ENCODE measurements at places on chromosomes 11 and 22.

DNA sequence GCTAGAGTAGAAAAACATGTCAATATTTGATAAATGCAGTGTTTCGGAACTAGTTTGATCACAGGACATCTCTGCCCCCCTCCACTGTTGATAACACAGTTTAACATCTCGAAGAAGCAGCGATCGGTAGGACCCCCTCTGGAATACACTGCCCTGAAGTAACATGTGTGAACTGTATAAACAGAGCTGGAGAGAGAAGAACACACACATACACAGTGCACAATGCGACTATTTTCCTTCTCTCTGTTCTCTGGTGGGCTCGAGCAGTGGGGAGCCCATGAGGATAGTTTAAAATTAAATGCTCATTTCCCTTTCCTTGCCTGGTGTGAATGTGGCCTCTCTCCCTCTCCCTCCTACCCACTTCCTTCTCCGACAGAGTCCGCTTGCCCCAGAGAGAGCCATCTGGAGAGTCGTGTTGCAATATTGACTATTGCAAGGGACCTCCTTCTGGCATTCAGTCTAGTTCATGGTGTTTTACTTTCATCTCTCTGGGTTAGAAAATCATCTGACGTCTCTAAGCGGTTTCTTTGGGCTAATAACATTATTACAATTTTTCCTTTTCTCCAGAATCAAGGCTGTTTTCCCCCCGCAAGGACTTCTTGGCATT is 51.6 kb upstream of the BARX2 start:
- DNase-seq = no peak

GRCh38 chr11:46445920-46446771 is 54.6 kb upstream of the CHRM4 start:
- no peak for DNase-seq

DNA sequence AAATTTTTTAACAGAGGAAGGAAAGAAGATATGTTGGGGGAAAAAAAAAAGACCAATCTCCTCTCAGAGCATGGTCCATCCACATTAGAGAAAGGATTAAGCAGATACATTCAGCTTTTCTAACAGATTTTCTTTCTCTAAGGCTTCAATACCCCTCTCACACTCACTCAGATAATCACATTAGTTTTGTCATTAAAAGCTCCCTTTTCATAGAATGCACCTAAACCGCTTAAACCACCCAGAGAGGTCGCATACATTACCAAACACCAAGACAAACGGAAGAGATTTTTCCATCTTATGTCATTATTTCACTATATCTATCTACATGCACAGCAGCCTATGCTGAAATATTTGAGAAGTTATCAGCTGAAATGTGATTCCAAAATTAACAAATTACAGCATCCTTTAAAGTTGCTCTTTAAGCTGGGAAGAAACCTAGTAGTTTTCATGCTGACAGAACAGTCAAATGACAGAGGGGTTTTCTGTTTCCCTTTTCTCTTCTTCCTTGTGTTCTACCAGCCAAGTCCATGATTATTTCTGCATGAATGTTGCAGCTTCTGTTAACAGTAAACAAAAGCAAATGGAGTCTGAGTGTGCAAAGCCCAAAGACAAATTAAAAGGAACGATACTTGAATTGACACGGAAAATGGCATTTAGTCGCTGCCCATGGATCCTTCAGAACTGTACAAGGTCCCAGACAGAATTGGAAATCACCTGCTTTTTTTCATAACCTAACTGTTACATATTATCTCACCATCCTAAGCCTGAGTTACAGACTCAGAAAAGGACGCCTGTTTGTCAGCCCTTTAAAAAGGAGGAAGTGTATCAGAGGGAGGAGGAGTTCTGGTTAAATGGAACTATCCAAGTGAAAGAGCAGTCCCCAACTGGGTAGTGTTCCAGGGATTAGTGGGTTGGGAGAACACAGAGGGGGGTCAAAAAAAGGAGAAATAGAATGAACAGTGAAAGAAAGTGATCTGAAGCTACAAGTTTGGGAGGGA is 54.6 kb downstream of the PRCP start:
- DNase-seq = no peak

DNA sequence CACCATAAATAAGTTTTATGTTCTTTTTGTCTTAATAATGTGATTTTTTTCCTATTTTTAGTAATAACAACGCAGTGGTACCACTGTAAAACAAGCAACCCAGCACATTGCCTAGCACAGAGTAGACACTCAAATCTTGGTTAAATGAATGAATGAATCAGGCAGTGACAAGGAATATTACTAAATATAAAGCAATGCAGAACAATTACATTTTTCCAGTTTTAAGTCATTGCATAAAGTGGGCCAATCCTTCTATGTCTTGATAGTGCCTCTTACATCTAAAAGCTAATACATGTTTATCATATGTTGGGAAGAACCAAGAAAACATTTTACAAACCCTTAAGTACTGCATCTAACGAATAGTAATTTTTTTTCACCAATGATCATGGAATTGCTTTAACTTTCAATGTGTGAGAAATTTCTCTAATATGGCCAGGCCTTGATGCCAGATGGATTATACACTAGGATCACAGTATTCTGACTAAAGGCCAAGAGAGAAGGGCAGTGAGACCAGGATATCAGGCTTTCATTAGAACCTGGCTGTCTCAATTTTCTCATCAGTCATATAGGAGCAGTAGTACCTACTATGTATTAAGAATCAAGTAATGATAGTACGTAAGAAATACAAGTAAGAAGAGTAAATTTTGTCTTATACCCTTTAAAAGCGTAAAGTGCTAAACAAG is 88.5 kb downstream of the TRIM44 start:
- DNase-seq = no peak

All from urinary bladder (tissue), 4 donors.